Stimulated activated CD4-positive, alpha-beta T cell treated with anti-CD3 and anti-CD28 coated beads, Interleukin-1b, Interleukin-23, amount 100 ng/mL, for 48 hours (primary cell): ENCODE measurements at places on chromosomes 11 and 22.

DNA sequence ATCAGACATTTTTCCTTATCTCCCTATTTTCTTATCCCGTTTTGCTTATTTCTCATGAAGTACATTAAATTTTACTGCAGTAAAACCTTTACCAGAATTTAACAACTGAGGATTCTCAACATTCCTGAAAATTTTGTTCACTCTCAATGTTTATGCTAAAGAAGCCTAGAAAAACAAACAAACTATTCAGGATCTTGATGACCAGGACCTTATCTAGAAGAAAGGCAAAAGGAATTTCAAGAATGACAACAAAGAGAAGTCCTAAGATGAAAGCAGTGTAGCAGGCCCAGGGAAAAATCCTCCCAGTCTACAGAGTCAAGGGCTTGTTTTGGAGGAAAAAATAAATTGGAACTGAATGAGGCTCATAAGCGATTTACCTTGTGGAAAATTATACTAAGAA, 283.3 kb upstream of the ARHGAP42 start:
- no peak for DNase-seq

DNA sequence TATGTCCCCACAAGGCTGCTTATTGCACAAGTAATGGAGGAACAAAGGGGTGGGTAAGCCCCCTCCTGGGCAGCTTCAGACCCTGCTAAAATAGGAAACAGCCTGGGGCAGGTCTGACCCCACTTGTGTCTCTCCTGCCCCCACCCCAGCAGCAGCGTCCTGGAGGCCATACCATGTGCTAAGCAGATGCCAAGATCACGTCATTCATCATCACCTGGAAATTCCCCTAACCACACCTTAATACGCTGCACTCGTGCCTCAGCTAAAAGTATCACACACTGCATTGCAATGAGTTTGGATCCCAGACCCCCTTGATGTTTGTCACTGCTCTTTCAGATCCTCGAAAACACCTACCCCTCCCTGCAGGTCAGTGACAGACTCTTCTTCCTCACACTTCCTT, 27.8 kb upstream of the GGTLC2 start:
- peak; percentile 8 for DNase-seq

DNA sequence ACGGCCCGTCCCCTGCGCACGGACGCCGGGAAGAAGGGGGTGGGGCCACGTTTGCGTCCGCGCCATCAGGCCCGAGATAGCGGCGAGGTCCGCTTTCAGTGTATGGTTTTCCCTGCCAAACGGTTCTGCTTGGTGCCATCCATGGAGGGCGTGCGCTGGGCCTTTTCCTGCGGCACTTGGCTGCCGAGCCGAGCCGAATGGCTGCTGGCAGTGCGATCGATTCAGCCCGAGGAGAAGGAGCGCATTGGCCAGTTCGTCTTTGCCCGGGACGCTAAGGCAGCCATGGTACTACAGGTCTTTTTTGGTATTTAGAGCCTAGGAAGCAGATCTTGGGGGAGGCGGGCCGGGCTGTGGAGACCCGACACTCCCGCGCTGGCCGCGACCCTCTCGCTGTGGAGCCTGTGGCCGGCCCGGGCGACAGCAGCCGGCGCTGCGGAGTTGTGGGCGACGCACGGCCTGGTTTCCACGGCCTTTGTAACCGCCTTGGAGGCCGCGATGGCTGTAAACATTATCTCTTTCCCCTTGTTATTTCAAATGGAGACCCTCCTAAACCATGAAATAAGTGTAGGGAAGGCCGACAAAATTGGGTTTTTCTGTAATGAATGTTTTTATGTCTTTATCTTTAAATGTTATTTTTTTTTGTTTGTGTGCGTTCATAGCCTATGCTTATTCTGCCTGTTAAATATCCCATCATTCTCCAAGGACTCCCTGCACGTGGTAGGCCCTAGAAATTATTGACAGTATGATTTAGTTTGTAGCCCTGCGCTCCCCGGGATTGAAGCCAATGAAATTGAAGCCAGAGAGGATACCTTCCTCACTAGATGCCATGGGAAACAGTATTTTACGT, at the start of gene AASDHPPT:
Gene AASDHPPT, plus strand, starts transcription at position 54 of the 847 bp plus-strand sequence. Its CDS starts 49 bp downstream, at position 103.
- no peak for DNase-seq

DNA sequence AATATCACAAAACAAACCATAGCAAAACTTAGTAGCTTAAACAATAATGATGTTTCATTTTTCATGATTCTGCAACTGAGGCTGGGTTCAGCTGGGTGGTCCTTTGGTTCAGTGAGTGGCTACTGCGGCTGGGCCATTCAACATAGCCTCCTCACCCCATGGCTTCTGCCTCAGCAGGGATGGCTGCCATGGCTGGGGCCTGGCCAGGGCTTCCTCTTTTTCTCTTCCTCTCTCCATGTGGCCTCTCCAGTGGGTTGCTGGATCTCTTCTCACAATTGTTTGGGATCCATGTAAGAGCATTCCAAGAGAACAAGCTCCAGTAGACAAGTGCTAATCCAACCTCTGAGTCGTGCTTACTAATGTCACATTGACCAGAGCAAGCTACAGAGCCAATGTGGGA, 248.6 kb upstream of the PLET1 start:
- DNase-seq = no peak

DNA sequence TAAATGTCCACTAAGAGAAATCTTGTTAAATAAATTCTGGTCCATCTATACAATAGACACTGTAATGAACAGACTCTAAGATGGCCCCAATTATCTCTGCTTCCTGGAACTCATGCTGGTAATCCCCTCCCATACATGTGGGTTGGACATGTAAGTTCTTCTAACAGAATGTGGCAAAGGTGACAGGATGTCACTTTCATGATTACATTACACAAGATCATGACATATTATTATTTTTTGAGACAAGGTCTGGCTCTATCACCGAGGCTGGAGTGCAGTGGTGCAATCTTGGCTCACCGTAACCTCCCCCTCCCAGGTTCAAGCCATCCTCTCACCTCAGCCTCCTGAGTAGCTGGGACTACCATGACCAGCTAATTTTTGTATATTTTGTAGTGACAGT, 14.6 kb upstream of the NDUFC2 start:
- DNase-seq = peak; percentile 13

- DNase-seq = no peak
These were observed 1.5 kb downstream of the HIPK3 start for GRCh38 chr11:33258631-33259205.

- DNase-seq = no peak
These were observed 30.8 kb upstream of the PICK1 start for GRCh38 chr22:38026130-38027111.

DNA sequence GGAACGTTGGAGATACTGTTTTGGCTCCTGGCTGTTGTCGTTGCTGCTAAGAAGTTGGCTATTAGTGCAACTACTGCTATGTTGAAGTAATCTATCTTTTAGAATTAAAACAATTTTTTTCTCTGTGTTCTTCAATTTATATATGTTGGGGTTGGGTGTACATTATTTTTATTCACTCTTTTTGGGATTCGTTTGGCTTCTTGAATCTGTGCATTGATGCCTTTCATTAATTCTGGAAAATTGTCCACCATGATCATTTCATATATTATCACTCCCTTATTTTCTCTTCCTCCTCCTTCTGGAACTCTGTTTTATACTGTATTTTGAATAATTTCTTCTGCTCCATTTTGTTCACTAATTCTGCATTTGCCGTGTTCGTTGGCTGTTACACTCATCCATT, 199.5 kb upstream of the PLET1 start:
- no peak for DNase-seq

DNA sequence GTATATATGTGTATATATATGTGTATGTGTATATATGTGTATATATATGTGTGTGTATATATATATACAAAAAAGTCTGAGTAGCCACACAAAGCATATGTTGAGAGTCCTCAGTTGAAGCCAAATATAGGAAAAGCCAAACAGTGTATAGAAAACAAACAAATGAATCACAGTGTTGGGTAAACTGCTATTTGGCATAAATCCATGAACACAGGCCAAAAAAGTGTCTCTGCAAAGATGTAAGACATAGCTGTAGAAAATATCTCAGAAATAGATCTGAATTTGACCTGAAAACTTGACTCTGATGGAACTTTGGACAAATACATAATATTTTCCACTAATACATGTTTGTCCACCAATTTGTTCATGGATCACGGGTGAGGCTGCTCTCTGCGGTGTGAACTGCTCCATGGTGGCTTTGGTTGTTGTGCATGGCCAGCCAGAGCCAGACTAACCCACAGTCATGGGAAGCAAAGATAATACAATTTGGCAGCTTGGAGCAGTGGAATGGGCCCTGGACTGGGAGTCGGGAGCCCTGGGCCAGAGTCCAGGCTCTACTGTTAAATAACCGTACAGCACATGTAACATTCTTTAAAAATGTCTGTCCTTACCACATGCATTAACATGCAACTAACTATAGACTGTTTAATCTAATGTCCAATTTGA, 76.9 kb upstream of the EED start:
- DNase-seq = no peak
